ENCODE measurements at places on chromosomes 13 and 19. TPM values are rescaled to one million over a fixed set of nuclear protein-coding genes. Genes with fewer than 3 reads are reported as not detected.

Gene PLIN4
- not detected for total RNA-seq

Gene GPI
- 870 TPM for total RNA-seq

Gene CKM
- not detected for total RNA-seq

Gene LSM7
- 162 TPM for total RNA-seq

Gene LSR
- 20.6 TPM for total RNA-seq

Gene IRGC
- total RNA-seq: not detected

Gene PGLYRP2
- total RNA-seq: 0.27 TPM

Gene AZU1
- not detected for total RNA-seq

Gene SSC5D
- 0.70 TPM for total RNA-seq

Gene COLGALT1
- 64.2 TPM for total RNA-seq

Gene ZNF160
- 50.0 TPM for total RNA-seq

Gene ZNF254
- 9.7 TPM for total RNA-seq

Gene GET3
- 52.2 TPM for total RNA-seq

Gene ZNF582
- 2.4 TPM for total RNA-seq

Gene ZNF329
- 6.2 TPM for total RNA-seq

Gene ZGLP1
- 3.2 TPM for total RNA-seq

Gene TMEM143
- total RNA-seq: 21.7 TPM

Gene PDX1
- total RNA-seq: not detected

Gene PROZ
- total RNA-seq: not detected

Gene SMIM24
- total RNA-seq: 3.8 TPM

Gene TTYH1
- 0.70 TPM for total RNA-seq

Gene FAM32A
- 41.7 TPM for total RNA-seq

Gene RFX2
- 10.5 TPM for total RNA-seq

Gene ZNF426
- 13.6 TPM for total RNA-seq

Gene PRKD2
- 81.1 TPM for total RNA-seq

Gene MUC16
- not detected for total RNA-seq

Gene ACTMAP
- total RNA-seq: 14.2 TPM

Gene ELSPBP1
- total RNA-seq: not detected

Gene ZSCAN1
- total RNA-seq: not detected

Gene KCNJ14
- 1.5 TPM for total RNA-seq

Gene KASH5
- not detected for total RNA-seq

Gene TNNT1
- not detected for total RNA-seq

Gene PSG7
- not detected for total RNA-seq

Gene PRR12
- total RNA-seq: 17.8 TPM

Gene SYNE4
- total RNA-seq: 2.4 TPM

Gene CACNG8
- not detected for total RNA-seq

Gene C2CD4C
- 0.25 TPM for total RNA-seq

Gene FFAR2
- total RNA-seq: not detected

Gene SCEL
- total RNA-seq: not detected

Gene CLIP3
- 0.74 TPM for total RNA-seq

Gene MCF2L
- 8.9 TPM for total RNA-seq

Gene ZNF493
- 15.6 TPM for total RNA-seq

Gene KIR2DL1
- total RNA-seq: not detected

Gene FFAR3
- total RNA-seq: 1.2 TPM

Gene ZNF568
- total RNA-seq: 9.5 TPM

Gene ZNF230
- 3.4 TPM for total RNA-seq

Gene KLK2
- total RNA-seq: 0.90 TPM

Gene ADGRE3
- not detected for total RNA-seq

Gene CADM4
- 0.38 TPM for total RNA-seq

Gene CGB5
- not detected for total RNA-seq

Gene SOX1
- total RNA-seq: not detected

Gene ASF1B
- total RNA-seq: 55.3 TPM

Gene INSL3
- 6.9 TPM for total RNA-seq
